GM12864 (cell line): ENCODE measurements at places on chromosomes 2 and 18.
A peak's percentile ranks its signal among the peaks of the same experiment; 100 is the strongest.

- peak; percentile 55 for DNase-seq
Measured at GRCh38 chr18:58970943-58971790, 106.5 kb downstream of the ZNF532 start.

GRCh38 chr18:46134920-46135675, 30.9 kb downstream of the HAUS1 start:
- no peak for DNase-seq

- DNase-seq, result no peak
Measured at GRCh38 chr2:57733956-57734355, 312.6 kb upstream of the VRK2 start.

GRCh38 chr2:46232860-46233259, 64.3 kb upstream of the EPAS1 start:
- DNase-seq, result no peak

- DNase-seq, result no peak
Measured at GRCh38 chr2:226429476-226429875, 370.1 kb downstream of the IRS1 start.

DNA sequence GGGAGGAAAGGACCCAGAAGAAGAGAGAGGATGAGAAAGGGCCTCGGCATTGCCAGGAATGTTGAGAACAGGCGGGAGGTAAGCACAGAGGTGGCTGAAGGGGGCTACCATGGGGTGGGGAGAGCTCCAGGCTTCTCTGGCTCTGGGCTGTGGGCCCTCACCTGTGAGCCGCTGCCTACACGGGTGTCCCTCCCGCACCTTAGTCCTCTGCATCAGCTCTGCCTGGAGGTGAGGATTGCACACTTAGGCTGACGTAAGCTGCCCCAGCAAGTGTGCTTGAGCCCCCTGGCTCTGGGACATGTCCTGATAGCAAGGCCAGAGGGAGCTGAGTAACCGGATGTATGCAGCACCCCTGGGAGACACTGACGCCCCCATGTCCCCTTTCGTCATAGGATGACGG, 33.9 kb downstream of the TMEM18 start:
- DNase-seq, result no peak

GRCh38 chr2:222653280-222653679, 2.6 kb downstream of the FARSB start:
- DNase-seq, result no peak

GRCh38 chr2:221791844-221792243, 219.7 kb upstream of the EPHA4 start:
- DNase-seq, result no peak

GRCh38 chr18:75010689-75011088, 198.2 kb downstream of the PTGR3 start:
- no peak for DNase-seq

DNA sequence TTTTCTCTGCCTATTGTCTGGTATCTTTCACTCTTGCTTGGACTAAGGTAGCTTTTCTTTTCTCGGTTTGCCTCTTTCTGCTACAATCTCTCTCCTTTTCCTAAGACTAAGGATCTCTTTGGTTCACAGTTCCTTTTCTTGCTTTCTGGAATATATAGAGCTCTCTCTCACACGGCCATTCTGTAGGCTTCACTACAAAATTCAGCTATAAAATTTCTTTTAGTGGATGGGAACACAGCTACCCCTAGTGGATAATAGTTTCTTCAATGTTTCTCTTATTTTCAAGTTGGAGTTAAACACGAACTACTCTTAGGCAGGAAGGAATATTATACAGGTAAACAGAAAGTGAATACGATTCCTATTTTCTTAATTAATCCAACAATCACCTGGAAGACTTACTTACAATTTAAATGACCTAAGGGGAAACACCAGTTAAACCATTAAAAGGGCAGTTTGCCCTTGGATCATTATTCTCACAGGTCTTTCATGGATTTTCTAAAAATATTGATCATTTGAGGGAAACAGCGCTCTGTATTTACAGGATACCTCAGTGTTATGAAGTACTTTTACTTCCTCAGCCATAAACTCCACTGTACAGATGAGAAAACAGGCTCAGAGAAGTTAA, 140.5 kb downstream of the LRP2 start:
- no peak for DNase-seq

DNA sequence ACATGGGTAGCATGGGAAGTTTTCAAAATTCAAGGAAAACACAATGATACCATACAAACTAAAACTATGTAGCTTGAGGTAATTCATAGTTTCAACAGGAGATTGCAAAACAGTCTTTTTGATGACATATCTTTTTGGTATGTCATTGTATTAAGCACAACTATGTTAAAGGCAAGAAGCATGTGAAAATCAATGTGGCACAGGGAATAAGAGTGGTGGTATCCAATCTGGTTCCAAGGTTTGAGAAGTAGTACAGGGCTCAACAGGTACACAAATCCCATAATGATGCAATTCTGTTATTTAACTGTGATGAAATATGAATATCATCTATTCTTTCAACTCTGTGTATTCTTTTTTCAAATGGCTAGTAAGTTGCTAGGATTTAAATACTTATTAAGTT, 16.4 kb upstream of the DLX2 start:
- DNase-seq, result no peak

DNA sequence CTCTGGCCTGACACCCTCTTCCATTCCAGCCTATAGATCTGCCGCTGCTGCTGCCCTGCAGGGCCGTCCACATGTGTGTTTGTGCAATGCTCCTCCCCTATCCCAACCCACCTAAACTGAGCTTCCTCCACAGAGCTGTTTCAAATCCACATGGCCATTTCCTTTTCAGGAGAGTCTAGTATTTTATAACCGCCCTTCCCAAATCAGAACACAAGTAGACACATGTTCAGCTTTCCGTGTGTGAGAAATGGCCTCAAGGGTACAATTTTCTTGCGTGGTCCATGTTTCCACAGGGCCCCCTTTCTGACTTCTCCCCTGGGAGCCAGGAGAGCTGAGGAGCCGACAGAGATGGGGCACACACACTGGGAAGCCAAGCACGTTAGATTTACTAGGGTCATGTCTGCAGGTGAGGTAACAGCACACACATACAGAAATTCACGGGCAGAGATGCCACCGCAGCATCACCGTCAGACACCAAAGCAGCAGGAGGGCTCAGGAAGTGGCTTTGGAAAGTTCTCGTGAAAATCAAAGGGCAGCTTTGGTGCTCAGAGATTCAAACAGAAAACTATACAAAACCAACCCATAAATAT, 102.9 kb upstream of the TGFA start:
- no peak for DNase-seq

- DNase-seq, result no peak
Measured at GRCh38 chr2:53460347-53460746, 307.3 kb upstream of the CHAC2 start.

- DNase-seq, result no peak
Measured at GRCh38 chr2:232190796-232191195, 187.8 kb upstream of the ALPP start.

DNA sequence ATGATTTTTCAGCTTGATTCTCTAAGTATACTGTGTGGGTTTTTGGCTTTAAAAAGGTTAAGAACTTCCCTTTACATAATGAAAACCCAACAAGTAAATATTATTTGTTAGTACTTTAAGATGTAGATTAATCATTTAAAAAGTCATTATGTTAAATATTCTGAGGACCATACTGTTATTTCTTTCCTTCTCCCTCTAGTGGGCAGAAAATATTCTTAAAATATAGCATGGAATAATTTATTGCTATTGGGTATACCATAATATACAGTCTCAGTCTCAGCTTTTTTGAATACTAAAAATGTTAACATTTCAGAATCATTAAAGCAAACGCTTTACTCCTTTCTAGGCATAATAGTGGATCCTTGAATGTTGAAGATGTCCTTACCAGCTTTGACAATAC, 28.1 kb downstream of the CAMKMT start:
- DNase-seq, result no peak

DNA sequence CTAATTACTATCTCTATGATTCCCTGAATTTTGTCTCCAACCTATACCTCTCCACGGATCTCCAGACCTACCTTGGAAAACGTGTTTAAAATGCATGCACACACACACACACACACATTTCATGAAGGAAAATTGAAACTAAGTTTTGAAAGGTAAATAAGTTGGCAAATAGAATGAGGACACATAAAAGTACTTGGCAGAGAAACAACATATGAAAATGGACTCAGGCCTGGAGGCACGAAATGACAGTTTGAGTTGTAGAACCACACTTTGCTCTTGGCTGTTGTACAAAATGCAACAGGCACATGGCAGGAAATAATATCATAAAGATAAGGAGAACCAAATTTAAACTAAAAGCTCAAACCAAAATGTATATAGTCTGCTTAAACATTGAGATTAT, 868.1 kb upstream of the CNTNAP5 start:
- no peak for DNase-seq

- no peak for DNase-seq
Measured at GRCh38 chr2:4077017-4077416, 373.6 kb downstream of the DCDC2C start.

GRCh38 chr2:211390536-211391188, 834.3 kb downstream of the CPS1 start:
- DNase-seq, result no peak

- no peak for DNase-seq
Measured at GRCh38 chr2:18474700-18475099, 85.8 kb downstream of the RDH14 start.

DNA sequence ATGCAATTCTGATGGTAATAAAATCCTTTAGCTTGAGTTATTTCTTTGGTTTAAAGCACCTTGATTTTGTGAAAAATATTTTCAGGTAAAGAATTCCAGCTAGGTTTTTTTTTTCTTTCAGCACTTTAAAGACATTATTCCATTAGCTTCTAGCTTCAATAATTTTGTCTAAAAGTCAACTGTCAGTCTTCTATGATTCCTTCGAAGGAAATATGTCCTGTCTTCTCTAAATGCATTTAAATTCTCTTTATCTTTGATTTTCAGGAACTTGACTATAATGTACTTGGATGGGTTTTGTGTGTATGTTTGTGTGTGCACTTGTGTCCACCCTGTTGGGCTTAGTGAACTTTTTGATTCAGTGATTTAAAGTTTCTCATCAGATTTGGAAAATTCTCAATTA, 4.7 kb downstream of the LONRF2 start:
- DNase-seq, result no peak

GRCh38 chr2:200168641-200169555, 137.6 kb upstream of the SPATS2L start:
- DNase-seq, result no peak

DNA sequence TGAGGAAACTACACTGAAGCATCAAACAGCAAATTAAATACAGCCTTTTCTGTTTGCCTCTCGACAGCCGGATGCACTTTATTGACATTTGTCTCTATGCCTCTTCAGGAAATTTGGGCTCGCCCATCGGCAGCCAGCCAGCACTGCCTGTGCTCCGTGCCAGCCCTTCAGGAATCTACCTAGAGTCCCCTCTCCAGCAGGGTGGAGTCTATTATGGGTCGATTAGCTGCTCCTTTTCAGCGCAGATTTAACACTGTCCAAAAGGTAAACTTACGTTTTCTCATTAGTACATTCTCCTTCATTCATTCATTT, 91.5 kb downstream of the MYCN start:
- no peak for DNase-seq

DNA sequence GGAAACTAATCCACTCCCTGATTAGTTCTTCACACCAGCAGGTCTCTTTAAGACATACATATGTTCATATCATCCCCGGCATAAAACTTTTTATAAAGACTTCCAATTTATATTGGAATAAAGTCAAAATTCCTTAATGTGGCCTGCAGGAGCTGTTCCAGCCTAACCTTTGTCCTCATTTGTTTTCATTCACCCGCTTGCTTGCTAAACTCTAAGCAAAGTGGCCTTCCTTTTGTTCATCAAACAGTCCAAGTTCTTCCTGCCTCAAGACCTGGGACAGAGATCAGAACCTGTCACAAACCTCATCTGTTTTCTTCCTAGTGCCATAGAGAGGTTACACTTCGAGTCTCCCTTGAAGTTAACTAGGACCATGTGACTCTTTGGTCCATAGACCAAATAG, 339.4 kb upstream of the ID2 start:
- no peak for DNase-seq

DNA sequence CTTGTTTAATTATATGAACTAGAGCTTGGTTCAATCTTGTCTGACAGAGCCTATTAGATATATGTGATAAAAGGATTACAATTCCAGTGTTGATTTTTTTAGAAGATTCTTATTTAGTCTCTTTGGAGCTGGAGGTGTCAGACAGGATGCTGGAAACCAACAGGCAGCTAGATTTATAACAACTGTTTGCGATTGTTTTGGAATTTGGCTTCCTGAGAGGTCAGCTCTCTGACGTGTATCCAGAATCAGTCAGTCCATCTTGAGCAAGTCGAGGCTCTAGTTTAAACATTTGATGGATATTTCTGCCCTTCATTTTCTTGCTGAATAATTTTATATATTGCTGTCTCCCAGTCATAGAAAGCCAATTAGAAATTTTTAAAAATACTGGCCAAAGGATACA, 1062.9 kb downstream of the DPP10 start:
- no peak for DNase-seq

DNA sequence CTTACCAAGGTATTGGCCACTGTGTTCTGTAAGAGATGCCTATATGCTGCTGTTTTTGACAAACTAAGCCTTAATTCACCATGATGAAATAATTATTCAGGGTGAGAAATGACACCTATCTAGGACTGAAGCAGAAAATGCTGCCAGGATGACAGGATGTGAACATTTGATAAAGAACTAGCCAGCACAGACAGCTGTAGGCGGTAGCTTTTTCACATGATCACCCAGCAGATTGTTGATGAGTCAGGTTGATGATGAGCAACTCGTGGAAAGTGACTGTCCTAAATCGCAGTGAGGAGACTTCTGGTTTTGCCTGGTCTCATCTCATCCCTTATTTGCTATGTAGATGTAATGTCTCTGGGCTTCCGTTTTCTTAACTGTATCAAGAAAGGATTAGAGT, 144.1 kb downstream of the PRPF40A start:
- peak; percentile 57 for DNase-seq

- no peak for DNase-seq
Measured at GRCh38 chr2:52629531-52629930, 1138.1 kb upstream of the CHAC2 start.

DNA sequence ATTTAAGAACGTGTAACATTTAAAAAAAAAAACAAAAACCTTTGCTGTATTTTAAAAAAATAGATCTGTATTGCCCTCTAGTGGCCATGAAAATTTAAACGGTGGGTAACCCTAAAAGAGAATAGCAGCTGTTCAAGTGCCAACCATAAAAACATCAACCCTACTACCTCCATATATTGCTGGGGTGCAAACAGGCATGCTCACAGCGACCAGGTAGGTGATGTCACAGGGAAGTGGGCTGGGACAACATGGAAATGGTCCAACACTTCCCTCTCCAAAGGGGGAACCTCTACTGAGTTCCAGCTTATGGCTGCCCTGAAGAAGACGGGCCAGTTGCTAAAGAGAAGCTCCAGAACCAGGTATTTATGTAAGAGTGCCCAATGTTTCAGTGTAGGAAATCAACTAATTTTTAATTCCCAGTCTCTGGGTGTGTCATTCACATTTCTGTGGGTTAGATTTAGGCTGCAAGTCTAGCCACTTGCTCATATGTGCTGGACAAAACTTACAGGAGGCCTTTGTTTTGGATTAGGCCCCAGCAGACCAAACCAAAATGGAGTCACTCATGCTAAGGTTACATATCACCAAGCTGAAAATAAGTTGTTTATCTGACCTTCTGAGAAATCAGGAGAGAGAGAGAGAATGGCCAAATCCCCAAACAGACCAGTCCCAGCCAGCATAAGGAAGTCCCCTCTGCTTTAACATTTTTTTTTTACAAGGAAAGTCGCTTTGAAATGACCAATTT, 54.5 kb downstream of the SKA1 start:
- DNase-seq, result no peak

GRCh38 chr2:122244598-122245229, 489.3 kb downstream of the TSN start:
- no peak for DNase-seq
